ENCODE measurements at places on chromosomes 4 and X. TPM values are rescaled to one million over a fixed set of nuclear protein-coding genes. Genes with fewer than 3 reads are reported as not detected.

DNA sequence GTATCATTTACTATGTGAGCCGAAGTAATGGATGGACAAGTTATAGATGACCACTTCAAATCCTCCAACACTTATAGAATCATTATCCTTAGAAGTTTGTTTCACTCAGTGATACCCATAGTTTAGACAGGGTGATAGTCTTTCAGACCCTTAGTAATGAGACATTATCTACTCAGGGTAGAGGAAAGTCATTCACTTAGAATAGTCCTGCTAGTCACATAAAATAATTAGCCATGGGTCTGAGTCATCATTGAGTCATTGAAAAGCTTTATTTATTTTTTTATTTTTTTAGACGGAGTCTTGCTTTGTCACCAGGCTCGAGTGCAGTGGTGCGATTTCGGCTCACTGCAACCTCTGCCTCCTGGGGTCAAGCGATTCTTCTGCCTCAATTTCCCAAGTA is 321.7 kb upstream of the FSTL5 start:
- no peak overlapping the region for H3K4me3 ChIP-seq
- H3K27me3 ChIP-seq = no peaks in the 10 kb centered on the region
- H3K36me3 ChIP-seq = no peaks in the 10 kb centered on the region
- no peaks in the 10 kb centered on the region for H3K4me1 ChIP-seq
- H3K27ac ChIP-seq = no peak overlapping the region
- DNase-seq = no peak

GRCh38 chr4:75497133-75497532 is 17.1 kb downstream of the RCHY1 start:
- no peaks in the 10 kb centered on the region for H3K4me1 ChIP-seq
- DNase-seq = no peak
- peaks cover 16% of the 10 kb centered on the region for H3K36me3 ChIP-seq
- no peak overlapping the region for H3K27ac ChIP-seq
- H3K4me3 ChIP-seq = no peak overlapping the region
- H3K27me3 ChIP-seq = no peaks in the 10 kb centered on the region

The STK32B gene
- 2.2 TPM for total RNA-seq

The RNF212 gene
- total RNA-seq = 4.5 TPM

GRCh38 chr4:56464581-56464980 is 2.8 kb upstream of the SRP72 start:
- peaks cover 9% of the 10 kb centered on the region for H3K4me1 ChIP-seq
- DNase-seq = no peak
- no peak overlapping the region for H3K27ac ChIP-seq
- no peaks in the 10 kb centered on the region for H3K27me3 ChIP-seq
- H3K36me3 ChIP-seq = peaks cover 10% of the 10 kb centered on the region

The CD38 gene
- total RNA-seq = 47.2 TPM

The FAM47E gene
- 10.7 TPM for total RNA-seq

The C4orf51 gene
- total RNA-seq = not detected

GRCh38 chr4:72900952-72901351 is 168.6 kb downstream of the COX18 start:
- H3K36me3 ChIP-seq = no peaks in the 10 kb centered on the region
- DNase-seq = no peak
- no peaks in the 10 kb centered on the region for H3K4me1 ChIP-seq
- no peaks in the 10 kb centered on the region for H3K27me3 ChIP-seq
- no peak overlapping the region for H3K4me3 ChIP-seq

- DNase-seq = no peak
- H3K4me1 ChIP-seq = no peaks in the 10 kb centered on the region
- H3K4me3 ChIP-seq = no peak overlapping the region
- peaks cover 3% of the 10 kb centered on the region for H3K27me3 ChIP-seq
Observed at GRCh38 chr4:146123231-146123630, 52.3 kb upstream of the LSM6 start.

DNA sequence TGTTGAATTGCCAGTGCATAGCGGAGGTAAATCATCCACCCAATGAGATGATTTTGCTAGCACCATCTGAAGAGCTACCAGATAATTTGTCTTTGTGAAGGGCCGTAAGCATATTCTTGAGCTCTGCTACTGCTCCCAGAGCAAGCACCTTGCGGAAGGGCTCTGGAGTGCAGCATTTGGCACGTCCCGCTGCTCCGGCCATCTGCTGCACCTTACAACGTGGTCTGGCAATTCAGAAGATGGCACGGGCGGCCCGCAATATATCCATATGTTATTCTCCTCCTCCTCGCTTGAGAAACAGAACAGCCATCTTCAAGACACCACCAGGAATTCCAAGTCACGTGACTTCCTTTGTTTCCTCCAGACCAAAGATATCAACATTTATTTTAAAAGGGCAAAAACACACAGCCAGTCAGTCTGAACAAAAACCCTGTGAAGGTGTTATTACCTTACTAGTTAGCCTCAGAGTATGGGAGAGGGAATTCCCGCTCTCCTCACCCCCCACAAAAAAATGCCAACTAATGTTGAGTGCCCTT is 1095.7 kb upstream of the TENM3 start:
- H3K4me1 ChIP-seq = no peaks in the 10 kb centered on the region
- no peak for DNase-seq
- no peak overlapping the region for H3K4me3 ChIP-seq
- H3K27me3 ChIP-seq = no peaks in the 10 kb centered on the region
- H3K36me3 ChIP-seq = no peaks in the 10 kb centered on the region

All from lung (tissue), 17 donors.